MV-4-11 (cell line): ENCODE measurements at places on chromosomes 1 and 21.
A peak's percentile ranks its signal among the peaks of the same experiment; 100 is the strongest.

- DNase-seq: peak; percentile 100
Observed at GRCh38 chr21:44880405-44881197, 7.1 kb upstream of the PTTG1IP start.

- DNase-seq: no peak
Observed at GRCh38 chr1:244862354-244862698, 2.0 kb downstream of the HNRNPU start.

GRCh38 chr1:240618946-240619345, 7.0 kb upstream of the GREM2 start:
- peak; percentile 89 for DNase-seq

GRCh38 chr1:181479137-181479745, 4.1 kb upstream of the CACNA1E start:
- DNase-seq: peak; percentile 55

- no peak for DNase-seq
Observed at GRCh38 chr1:168585937-168586336, 9.5 kb downstream of the XCL1 start.

DNA sequence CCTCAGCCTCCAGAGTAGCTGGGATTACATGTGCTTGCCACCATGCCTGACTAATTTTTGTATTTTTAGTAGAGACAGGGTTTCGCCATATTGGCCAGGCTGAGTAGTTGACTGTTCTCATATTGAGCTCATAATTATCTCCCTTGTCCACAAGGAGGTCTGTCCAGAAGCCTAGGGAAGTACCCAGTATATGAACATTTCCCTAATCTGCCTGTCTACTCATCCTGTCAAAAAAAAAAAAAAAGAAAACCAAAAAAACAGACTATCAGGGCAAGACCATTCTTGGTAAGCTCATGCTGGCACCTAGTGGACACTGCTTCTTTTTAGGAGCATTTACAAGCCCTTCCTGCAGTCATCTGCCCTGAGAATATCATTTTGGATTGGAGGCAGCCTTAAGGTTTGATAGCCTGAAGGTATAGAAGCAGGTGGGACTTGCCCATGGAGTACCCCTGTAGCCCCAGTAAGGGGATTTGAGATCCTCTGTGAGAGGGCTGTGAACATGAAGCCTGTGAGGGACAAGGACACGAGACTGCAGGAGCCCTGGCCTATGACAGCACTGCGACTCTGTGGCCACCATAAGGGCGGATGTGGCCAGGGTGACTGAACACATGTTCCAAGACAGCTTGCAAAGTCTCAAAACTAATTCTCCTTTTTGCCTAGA, 10.8 kb upstream of the DUSP12 start:
- DNase-seq: peak; percentile 97

DNA sequence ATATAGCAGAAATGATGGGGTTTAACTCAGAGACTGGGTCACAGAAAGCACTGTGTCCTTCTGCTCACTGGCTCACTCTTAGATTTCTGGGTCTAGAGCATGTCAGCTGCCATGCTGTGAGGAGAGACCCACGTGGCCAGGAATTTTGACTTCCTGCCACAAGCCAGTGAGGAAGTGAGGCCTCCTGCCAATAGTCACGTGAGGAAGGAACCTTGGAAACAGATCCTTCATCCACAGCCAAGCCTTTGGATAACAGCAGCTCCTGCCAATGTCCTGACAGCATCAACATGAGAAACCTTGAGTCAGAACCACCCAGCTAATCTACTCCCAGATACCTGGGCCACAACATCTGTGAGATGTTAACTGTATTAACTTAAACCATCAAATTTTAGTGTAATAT, 114.5 kb upstream of the PLPPR5 start:
- no peak for DNase-seq

GRCh38 chr1:89454845-89455521, 69.6 kb upstream of the LRRC8B start:
- peak; percentile 59 for DNase-seq

DNA sequence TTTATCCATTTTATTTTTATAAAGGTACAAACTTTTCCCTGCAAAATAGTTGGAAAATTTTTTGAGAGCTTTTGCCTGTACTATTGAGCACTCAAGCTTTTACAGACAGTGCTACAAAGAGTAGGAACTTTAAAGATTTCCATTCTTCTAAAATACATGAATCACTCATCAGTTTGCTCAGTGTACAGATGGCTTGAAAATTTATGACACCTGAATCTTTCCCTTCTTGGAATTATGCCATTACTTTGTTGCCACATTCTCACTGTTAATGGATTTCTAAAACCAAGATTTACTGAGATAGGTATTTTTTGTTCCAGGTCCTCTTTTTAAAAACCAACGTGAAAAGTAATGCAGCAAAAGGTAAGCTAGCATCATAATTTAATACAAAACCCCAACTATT, 76.0 kb downstream of the GPATCH2 start:
- DNase-seq: no peak

DNA sequence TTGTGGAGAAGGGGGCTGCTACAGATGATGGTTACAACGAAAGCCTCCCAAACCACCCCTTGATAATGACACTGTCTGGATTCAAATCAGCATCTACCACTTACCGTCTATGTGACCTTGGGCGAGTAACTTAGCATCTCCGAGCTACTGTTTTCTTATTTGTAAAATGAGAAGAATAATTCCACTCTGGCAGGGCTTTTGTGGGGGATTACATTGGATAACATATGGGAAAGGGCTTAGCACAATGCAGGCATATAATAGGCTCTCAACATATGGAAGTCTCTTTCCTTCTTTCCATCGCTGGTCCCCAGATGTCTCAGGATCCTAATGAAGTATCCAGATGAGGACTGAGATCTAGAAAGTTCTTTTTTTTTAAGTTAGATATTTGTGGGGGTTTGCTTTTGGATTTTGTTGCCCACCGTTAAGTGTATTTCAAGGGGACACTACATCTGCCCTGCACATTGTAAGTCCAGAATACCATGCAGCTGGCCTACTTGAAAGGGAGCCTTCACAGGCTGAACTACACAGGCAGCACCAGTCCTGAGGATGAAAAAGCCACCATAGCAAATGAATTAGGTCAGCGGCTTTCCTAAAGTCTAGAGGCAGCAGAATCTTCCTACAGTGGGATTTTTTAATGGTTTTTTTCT, 172.2 kb upstream of the IRF2BP2 start:
- no peak for DNase-seq

DNA sequence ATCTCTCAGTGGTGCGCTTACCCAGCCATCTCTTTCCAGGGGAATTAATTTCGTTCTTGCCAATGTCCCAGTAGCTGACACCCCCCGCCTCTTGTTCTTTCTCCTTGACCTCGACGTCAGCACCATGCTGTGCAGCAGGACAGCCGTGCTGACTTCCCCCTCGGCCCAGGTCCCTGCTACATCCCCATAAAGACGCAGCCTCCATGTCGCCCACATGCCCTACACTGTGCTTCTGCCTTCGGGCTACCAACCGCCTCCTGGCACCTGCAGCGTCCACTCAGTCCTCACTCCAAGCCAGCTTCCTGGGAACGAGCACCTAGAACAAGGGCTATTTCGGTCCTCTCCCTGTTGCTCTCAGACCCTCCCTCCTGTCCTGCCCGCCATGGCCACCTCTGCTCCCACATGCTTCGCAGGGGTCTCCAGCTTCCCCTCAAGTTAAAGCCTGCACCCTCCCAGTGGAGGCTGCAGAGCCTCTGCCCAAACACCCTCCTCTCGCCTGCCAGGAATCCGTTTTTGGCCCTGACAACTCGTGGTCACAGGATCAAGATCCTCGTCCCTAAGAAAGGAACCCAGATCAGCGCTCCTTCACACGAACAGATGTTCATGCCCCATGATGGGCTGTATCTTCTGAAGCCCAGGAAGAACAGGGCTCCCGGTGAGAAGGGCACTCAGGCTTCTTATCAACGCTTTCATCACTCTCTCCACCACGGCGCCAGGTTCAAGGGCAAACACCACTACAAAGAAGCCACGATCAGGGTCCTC, 109.7 kb downstream of the NPHP4 start:
- no peak for DNase-seq

DNA sequence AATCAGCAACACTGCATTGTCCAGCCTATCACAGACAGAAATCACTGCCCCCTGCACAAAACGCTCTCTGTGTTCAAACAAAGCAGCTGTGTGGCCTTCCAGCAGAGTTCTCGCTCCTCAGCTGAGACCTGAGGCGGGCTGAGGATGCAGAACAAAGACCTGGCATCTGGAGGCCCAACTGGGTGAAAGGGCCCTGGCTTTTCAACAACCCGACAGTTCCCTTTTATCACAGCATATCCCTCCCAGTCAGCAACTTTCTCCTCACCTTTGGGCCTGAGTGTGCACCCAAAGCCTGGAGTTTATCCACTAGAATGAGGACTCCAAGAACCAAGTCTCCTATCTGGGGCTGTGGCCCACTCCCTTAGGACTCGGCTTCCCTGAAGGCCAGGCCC, 42.6 kb upstream of the A3GALT2 start:
- no peak for DNase-seq

DNA sequence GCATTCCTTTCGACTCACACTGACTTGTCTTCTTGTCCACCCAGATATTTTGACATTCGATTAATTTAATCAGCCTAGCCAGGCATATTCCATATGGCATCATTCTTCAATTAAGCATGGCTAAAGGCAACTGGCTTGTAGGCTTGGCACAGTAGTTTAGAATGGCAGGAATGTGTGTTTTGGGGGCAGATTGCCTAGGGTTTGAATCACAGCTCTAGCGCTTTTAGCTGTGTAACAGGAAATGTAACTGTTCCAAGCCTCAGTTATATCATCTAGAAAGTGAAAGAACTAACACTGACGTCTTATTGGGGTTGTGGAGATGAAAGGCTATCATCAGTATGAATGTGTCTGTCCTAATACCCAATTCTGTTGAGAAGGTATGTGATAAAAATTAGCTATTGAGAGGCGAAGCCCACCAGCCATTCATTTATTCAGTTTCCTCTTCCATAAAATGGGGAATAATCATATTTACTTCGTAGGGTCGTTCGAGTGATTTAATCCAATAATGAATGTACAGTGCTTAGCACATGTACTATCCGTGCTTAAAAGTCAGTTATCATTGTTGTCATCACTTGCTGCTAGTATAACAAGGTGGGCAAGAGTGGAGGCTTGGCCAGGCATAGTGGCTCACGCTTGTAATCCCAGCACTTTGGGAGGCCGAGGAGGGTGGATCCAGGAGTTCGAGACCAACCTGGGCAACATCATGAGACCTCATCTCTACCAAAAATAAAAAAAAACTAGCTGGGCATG, 41.6 kb upstream of the GRHL3 start:
- DNase-seq: no peak

- DNase-seq: no peak
Observed at GRCh38 chr21:35136586-35137219, 87.6 kb upstream of the RUNX1 start.

DNA sequence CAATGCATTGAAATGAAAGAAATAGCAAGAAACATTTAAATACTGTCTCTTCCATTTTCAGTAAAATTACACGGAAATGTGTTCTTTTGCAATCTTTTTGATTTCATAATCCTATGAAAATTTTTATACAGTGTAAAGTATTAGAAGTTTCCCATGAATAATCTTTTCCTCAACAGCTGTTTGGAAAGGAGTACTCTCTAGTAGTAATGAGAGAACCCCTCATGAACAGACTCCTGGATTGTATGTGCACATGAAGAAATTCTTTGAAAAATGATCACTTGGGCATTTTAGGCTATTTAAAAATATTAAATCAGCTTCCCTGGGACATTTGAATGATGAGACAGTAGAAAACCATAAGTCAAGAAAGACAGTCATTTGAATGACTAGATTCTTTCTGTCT, 64.4 kb downstream of the LHX9 start:
- no peak for DNase-seq

GRCh38 chr21:42107881-42108553, 36.9 kb downstream of the UMODL1 start:
- peak; percentile 61 for DNase-seq

- no peak for DNase-seq
Observed at GRCh38 chr1:115317101-115318012, 20.7 kb downstream of the NGF start.

DNA sequence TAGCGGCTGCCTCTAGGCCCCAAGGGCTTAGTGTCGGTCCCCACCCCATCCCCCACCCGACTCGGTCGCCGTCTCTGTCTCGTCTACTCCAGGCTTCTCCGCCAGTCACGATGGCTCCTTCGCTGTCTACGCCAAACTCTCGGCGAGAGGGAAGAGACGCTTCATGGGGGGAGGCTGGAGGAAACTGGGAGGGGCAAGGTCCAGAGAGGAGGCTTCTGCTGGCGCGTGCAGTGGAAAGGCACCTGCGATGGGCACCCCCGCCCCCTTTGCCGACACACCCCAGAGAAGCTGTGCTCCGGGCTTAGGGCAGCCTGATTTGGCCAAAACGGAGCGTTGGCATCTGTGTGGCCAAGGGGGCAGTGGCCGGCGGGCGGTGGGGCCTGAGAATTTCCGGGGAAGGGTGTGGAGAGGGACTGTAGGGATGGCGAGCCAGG, 1.2 kb upstream of the CSMD2 start:
- DNase-seq: no peak

DNA sequence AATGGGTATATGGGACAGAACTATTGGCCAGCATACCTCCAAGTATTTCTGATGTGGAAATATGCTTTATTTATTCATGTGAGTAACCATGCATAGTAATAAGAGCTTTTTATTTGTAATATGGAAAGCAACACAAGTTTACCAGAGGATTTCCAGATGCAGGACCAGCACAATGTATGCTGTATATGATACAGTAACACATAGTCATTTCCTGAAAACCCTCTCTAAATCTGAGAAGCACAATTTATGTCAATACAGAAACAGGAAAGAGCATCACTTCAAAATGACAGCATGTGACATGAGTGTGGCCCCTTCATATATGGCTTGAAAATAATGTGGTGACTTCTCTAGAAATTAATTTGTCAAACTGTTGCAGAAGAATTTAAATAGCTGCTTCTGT, 1134.7 kb upstream of the ADGRL2 start:
- DNase-seq: no peak

DNA sequence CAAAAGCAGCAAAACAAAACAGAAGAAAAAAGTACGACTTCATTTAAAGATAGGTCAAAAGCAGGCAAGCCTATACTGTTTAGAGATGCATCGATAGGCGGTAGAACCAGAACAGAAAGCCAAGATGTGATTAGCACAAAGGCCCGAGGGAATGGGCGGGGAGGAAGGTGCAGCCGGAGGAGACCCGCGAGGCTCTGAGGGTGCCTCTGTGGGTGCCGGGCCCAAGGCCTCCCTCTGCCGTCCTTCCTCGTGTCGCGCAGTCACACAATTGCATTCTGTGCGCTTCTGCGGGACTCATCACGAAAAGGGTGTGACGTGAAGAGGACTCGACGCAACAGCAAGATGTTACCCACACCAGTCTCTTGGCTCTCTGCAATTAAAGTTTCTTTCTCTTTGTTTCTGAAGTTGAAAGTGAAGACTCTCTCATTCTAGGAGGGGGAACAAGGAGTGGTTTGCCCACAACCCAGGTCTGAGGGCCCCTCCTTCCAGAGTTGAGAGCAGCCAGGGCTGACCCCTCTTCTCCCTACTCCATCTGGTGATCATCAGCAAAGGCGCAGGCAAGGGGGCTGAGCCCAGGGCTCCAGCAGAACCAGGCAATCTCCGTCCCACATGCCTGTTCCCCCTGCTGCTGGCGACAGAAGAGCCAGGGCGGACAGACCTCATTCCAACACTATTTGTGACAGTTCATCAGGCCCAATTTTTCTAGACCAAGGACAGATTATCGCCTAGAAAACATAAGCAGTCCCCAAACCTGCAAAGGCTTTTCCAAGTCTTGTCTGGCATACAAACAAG, 41.0 kb downstream of the NPHP4 start:
- no peak for DNase-seq
